ENCODE measurements at places on chromosomes 2 and 18.

DNA sequence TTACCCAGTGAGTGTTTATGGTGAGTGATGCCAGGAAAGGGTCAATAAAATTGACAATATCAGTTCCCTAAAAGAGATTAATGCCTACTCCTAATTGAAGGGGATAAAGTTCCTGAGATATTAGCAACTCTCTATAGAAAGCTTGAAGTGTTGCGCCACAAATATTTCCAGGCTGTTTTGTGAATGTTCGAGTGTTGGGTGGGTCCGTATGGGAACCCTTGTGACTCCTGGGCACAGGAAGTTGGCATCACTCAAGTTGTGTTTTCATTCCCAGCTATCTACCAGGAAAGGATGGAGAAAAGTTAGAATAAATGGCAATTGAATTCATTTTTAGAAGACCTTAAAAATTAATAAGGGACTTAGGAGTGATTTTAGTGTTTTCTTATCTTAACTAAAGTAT is 472.7 kb downstream of the THSD7B start:
- no peak for DNase-seq

- DNase-seq: no peak
These were observed 33.0 kb upstream of the ACAA2 start for GRCh38 chr18:49846361-49846662.

- DNase-seq: no peak
These were observed 9.7 kb downstream of the OXER1 start for GRCh38 chr2:42754021-42754775.

DNA sequence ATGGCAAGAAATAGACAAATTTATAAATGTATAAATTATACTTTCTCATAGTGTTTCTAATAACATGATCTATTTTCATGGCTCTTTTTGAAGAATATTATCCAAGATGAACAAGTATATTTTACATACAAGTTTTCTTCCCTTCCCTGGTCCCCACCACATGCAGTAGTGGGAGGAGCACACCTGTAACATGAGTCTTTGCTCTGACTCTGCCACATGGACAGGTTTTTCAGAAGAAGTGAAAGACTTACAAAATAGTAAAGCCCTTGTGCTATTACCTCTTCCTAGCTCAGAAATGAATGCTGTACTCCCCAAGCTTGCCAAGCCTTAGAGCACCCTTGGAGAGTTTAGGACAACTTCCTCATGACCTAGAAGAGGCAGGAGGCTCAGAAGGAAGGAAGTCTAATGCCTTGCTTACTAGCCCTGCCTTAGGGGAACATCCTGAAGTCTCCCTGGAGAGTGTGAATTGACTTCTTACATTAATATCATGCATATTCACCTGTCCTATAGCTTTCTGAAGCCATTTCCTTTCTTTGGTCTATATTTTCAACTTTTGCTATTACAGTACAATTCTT is 18.4 kb downstream of the MXD1 start:
- DNase-seq: no peak

- no peak for DNase-seq
These were observed 52.4 kb upstream of the TEX51 start for GRCh38 chr2:126846241-126846640.
